Ovary (tissue), 10 donors: ENCODE measurements at places on chromosomes 11 and 22. TPM values are rescaled to one million over a fixed set of nuclear protein-coding genes. Genes with fewer than 3 reads are reported as not detected.

GRCh38 chr11:15157606-15158137 lies 42.9 kb downstream of the INSC start:
- H3K27me3 ChIP-seq, result no peaks in the 10 kb centered on the region
- DNase-seq, result no peak
- no peak overlapping the region for H3K4me3 ChIP-seq
- no peaks in the 10 kb centered on the region for H3K4me1 ChIP-seq

- DNase-seq, result no peak
- H3K36me3 ChIP-seq, result no peaks in the 10 kb centered on the region
- H3K27ac ChIP-seq, result no peak overlapping the region
- no peaks in the 10 kb centered on the region for H3K27me3 ChIP-seq
These were observed 65.0 kb downstream of the PARVB start for GRCh38 chr22:44088976-44089570.

DNA sequence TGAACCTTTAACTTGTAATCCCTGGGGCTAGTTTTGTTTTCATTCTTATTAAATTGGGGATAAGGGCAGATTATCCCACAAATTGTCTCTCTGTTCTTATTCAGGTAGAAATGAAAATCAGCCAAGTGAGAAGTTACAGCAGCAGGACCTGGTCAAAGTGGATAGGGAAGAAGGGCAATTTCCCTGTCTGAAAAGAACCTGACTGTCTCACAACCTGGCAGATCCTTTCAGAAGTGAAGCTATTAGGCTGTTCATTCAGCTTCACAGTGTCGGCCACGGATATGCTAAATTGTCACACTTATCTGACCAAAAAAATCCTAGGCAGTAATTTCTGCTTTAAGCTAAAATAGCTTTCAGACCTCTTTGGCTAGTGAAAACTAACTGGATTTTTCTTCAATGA lies 712.6 kb upstream of the ANO5 start:
- no peaks in the 10 kb centered on the region for H3K36me3 ChIP-seq
- no peaks in the 10 kb centered on the region for H3K27me3 ChIP-seq
- H3K27ac ChIP-seq, result no peak overlapping the region
- H3K4me1 ChIP-seq, result no peaks in the 10 kb centered on the region
- DNase-seq, result no peak

DNA sequence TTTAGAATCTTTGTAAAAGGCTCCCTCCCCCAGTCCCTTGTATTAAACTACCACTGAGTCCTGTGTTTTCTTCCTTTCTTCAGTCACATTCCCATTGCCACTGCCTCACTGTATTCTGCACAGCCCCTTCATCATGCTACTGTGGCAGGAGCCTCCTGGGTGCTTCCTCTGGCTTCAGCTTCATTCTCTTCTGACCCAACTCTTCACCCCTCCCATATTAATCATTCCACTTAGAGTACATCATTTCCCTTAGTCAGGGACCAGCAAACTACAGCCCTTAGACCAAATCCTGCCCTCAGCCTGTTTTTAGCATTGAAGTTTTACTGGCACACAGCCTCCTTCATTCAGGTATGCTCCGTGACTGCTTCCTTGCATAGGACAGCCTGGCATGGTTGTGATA lies 127.7 kb upstream of the MTNR1B start:
- H3K36me3 ChIP-seq, result no peaks in the 10 kb centered on the region
- no peak overlapping the region for H3K4me3 ChIP-seq
- H3K27ac ChIP-seq, result no peak overlapping the region
- no peak for DNase-seq
- H3K27me3 ChIP-seq, result no peaks in the 10 kb centered on the region

GRCh38 chr22:17876306-17876831 lies 102.1 kb upstream of the BID start:
- H3K4me3 ChIP-seq, result no peak overlapping the region
- no peak overlapping the region for H3K27ac ChIP-seq
- no peaks in the 10 kb centered on the region for H3K36me3 ChIP-seq
- no peaks in the 10 kb centered on the region for H3K4me1 ChIP-seq
- DNase-seq, result no peak

DNA sequence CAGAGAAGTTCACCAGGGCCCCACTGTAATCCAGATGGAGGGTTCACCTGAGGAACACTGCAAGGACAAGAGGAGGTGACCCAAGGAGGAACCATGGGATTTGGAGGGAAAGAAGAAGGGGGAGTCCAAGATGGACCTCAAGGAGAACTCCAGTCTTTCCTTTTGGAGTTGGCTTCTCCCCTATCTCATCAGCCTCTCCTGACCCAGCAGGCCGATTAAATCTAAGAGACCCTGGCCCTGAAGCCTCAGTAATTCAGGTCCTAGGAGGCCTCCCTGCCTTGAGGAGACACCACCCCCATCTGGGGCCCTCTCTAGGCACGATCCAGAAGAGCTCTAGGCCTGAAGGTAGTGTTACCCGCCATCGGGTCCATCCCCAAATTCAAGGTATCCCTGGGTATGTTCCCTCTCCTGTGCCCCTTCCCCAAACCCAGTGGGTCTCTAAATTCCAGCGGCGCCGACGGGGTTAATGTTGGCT lies 15.1 kb upstream of the DGKZ start:
- no peak overlapping the region for H3K27ac ChIP-seq
- H3K36me3 ChIP-seq, result no peaks in the 10 kb centered on the region
- no peak overlapping the region for H3K4me3 ChIP-seq
- DNase-seq, result no peak
- H3K4me1 ChIP-seq, result peaks cover 5% of the 10 kb centered on the region

DNA sequence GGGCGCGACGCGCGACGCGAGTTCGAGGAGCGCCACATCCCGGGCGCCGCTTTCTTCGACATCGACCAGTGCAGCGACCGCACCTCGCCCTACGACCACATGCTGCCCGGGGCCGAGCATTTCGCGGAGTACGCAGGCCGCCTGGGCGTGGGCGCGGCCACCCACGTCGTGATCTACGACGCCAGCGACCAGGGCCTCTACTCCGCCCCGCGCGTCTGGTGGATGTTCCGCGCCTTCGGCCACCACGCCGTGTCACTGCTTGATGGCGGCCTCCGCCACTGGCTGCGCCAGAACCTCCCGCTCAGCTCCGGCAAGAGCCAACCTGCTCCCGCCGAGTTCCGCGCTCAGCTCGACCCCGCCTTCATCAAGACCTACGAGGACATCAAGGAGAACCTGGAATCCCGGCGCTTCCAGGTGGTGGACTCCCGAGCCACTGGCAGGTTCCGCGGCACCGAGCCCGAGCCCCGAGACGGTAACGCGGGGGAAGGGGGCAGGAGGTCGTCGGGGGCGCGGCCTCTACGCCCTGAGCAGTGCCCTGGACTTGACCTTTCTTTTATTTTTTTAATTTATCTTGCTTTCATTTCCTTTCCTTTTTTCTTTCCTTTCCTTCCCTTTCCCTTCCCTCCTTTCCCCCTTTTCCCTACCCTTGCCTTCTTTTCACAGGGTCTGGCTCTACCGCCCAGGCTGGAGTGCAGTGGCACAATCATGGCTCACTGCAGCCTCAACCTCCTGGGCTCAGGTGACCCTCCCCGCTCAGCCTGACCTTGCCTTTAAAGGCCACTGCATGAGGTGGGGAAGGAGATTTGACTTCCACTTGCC lies 5.0 kb downstream of the MPST start:
- no peaks in the 10 kb centered on the region for H3K36me3 ChIP-seq
- peaks cover 14% of the 10 kb centered on the region for H3K4me1 ChIP-seq
- no peak for DNase-seq
- H3K4me3 ChIP-seq, result no peak overlapping the region
- no peak overlapping the region for H3K27ac ChIP-seq

- H3K36me3 ChIP-seq, result no peaks in the 10 kb centered on the region
- no peaks in the 10 kb centered on the region for H3K27me3 ChIP-seq
- H3K27ac ChIP-seq, result no peak overlapping the region
- DNase-seq, result no peak
- no peak overlapping the region for H3K4me3 ChIP-seq
These were observed 37.6 kb upstream of the ALX4 start for GRCh38 chr11:44347538-44347937.

DNA sequence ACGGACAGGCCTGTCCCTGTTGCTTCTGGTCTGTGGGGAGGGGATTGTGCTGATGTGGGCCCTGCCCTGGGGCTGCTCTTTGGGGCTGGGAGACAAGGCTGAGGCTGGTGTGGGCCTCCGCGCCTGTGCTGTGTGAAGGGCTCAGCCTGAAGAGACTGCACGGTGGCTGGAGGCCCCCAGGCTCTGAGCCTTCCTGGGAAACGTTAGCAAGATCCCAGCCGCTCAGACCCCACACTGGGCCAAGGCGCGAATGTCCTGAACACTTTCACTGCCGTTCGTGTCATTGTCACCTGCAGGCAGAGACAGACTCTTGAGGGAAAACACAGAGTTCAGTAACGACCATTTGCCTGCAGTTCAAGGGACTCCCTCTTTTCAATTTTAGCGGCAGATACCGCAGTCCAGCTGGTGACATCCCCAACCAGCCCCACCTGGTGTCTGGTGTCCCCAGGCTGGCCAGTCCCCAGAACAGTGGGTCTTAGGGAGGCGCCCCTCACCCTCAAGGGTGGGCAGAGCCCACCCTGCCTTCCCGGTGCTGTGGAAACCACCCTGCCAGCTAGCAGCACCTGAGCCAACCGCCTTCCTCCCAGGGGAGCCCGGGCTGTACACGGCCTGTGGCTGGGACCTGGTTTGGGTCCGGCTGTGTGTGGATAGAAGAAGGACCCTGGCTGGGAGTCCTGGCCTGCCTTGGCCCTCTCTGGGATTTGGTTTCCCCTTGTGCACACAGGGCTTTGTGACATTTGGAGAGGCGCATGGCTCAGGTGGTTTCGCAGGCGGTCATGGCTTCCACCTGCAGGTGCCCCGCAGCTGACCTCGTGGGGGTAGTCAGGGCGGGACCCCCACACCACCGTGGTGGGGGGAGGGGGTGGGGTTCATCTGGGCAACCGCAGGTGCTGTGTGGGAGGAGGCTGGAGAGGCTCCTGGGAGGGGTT lies 5.7 kb downstream of the PANX2 start:
- H3K4me3 ChIP-seq, result no peak overlapping the region
- H3K4me1 ChIP-seq, result no peaks in the 10 kb centered on the region

GRCh38 chr11:130894322-130895025 lies 21.8 kb downstream of the SNX19 start:
- peak; percentile 71 for DNase-seq
- no peaks in the 10 kb centered on the region for H3K36me3 ChIP-seq
- H3K4me1 ChIP-seq, result peaks cover 10% of the 10 kb centered on the region
- H3K4me3 ChIP-seq, result no peak overlapping the region

DNA sequence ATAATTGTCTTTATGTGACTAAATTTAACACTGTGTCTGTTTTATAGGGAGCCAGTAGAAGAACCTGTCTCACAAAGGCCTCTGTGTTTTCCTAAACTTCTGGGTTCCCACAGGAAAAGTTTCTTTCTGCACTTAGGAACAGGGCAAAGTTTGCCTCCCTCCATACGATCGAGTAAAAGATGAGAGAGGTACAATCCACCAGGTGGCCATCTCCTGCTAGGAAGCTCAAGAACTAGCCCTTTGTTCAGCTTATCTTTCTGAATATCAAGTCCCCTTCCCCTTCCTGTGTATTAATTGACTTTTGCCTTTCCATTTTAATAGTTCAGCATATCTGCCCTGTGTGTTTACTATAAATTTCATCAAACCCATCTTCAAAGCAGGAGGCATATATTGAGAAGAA lies 18.0 kb downstream of the CSNK2A3 start:
- no peak for DNase-seq
- H3K27ac ChIP-seq, result no peak overlapping the region
- no peaks in the 10 kb centered on the region for H3K4me1 ChIP-seq
- no peak overlapping the region for H3K4me3 ChIP-seq

DNA sequence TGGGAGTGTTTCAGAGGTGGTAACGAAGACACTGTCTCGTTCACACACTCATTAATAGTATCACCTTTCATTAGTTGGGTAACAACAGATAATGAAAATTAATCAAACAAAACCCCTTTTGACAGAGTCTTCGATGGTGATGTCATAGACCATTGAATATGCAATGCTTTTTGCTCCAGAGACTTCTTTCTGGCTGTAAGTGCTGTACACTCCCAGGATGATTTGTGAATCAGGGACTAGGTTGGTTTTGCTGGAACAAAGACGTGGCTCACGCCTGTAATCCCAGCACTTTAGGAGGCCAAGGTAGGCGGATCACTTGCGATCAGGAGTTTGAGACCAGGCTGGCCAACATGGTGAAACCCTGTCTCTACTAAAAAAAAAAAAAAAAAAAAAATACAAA lies 9.5 kb upstream of the RASSF10 start:
- H3K27me3 ChIP-seq, result no peaks in the 10 kb centered on the region
- H3K27ac ChIP-seq, result no peak overlapping the region
- no peaks in the 10 kb centered on the region for H3K36me3 ChIP-seq

NRIP3 gene
- polyA plus RNA-seq, result 16.9 TPM

ARVCF gene
- 17.4 TPM for polyA plus RNA-seq

PPME1 gene
- polyA plus RNA-seq, result 19.6 TPM

VWCE gene
- 1.9 TPM for polyA plus RNA-seq

TIGD3 gene
- not detected for polyA plus RNA-seq

CCDC34 gene
- 6.2 TPM for polyA plus RNA-seq

MTFP1 gene
- polyA plus RNA-seq, result 4.0 TPM

MSANTD4 gene
- 12.1 TPM for polyA plus RNA-seq
